ENCODE measurements at places on chromosomes 2 and 18.

GRCh38 chr2:39558906-39559305 is 106.8 kb upstream of the TMEM178A start:
- no peak for DNase-seq

- DNase-seq, result no peak
These were observed 15.7 kb upstream of the NT5C1B start for GRCh38 chr2:18605115-18605514.

GRCh38 chr2:220410296-220410695 is 782.9 kb downstream of the SLC4A3 start:
- no peak for DNase-seq

DNA sequence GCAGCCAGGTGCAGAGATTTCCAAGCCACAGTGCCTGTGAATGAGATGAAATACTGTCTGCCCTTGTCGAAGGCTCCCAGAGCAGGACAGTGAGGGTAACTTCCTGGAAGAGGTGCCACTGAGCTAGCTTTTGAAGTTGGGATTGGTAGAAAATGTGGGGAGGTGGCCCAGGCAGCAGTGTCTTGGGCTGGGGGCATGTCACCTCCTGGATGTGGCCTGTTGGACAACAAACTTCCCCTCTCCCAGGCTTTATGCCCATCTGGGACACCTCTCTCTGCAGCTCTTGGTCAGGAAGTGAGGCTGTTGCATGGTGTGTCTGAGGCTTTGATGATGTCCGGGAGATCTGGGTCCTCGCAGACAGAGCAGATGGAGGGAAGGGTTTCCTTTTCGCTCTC is 151.4 kb downstream of the DYSF start:
- no peak for DNase-seq

- DNase-seq, result peak; percentile 93
These were observed 18.7 kb upstream of the SCYGR1 start for GRCh38 chr2:227406177-227407031.
